Fibroblast of skin of right biceps (primary cell): ENCODE measurements at places on chromosomes 11 and 22.

GRCh38 chr11:27820249-27820648 is 120.0 kb upstream of the BDNF start:
- DNase-seq = peak; percentile 57

- no peak for DNase-seq
Measured at GRCh38 chr22:46395145-46395544, 59.6 kb downstream of the TRMU start.

- DNase-seq = no peak
Measured at GRCh38 chr11:60344146-60344545, 17.1 kb downstream of the MS4A6E start.

DNA sequence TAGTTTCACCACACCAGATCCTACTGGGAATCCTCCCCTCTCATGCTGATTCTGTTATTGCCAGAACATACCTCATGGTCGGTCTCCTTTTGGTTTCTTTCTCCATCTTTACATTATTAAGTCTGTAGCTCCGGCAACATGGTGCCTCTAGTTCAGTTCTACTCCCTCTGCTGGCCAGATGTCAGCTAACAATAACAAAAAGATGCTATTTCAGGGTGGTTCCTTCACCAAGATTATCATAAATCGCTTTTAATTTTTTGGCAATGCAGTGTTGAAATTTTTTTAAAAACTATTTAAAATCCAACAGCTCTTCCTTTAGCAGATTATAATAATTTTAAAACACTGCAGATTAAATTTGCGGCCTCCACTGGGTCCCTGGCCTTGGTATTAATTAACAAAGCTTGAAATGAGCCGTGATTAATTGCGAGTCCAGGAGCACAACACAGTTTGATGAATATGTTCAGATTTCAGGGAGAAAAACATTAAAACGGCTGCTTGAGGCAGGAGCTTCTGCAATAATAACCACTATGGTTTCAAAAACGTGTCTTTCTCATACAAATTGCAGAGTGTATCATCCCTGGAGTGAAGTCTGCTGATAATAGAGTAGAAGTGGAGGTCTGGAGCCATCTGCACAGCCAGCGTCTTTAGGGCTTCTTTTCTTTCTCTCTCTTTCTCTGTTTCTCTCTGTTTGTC is 492.9 kb upstream of the KIRREL3 start:
- DNase-seq = peak; percentile 19

GRCh38 chr11:116602637-116602942 is 170.2 kb downstream of the BUD13 start:
- no peak for DNase-seq

GRCh38 chr11:5968394-5968793 is at the start of gene OR56A5:
OR56A5 (minus strand) TSS chr11:5968494; CDS start chr11:5968494, 0 bp downstream.
- DNase-seq = no peak

DNA sequence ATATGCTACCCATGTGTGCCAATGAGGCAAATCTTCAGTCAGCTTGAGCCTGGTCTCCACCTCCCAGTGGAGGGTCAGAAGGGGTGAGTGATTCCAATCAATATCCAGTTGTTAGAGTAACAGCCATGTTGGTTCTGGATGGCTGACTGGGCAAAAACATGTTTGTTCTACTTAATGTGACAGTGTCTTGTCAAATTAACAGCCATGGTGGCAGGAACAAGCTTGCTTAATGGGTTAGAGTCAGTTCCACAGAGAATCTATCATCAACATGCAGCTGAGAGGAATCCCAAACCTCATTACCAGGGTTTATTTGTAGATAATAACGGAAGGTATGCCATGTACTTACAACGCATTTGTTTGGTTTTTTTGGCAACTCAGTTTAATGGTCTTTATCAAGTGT is 133.2 kb downstream of the SLC17A6 start:
- no peak for DNase-seq

- DNase-seq = peak; percentile 51
Measured at GRCh38 chr11:697811-698311, 2.2 kb downstream of the TMEM80 start.

DNA sequence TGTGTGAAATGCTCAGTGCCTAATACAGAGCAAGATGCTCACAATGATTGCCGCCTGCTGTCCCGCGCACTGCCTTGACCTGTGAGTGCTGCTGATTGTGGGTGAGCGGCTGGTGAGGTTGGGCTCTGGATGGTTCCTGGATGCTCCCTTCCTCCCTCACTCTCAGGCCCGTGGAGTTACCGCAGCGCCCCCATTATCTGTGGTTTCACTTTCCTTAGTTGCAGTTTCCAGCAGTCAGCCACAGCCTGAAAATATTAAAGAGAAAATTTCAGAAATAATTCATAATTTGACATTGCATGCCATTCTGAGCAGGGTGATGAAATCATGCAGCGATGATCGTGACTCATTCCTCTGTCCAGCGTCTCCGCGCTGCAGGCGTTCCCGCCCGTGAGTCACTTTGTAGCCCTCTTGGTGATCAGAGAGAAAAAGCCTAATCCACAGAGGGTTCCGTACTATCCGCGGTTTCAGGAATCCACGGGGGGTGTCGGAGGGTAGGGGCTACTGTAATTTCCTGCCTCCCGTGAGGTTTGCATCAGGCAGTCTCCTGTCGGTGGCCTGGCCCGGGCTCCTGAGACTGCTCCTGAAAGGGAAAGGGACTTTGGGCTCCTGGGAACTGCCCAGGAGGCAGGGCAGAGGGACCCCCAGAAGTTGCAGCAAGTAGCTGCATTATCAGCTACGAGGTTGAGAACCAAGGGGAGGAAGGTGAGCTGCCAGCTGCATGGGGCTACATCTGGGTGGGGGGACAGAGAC is 10.6 kb downstream of the RPL3 start:
- peak; percentile 98 for DNase-seq

DNA sequence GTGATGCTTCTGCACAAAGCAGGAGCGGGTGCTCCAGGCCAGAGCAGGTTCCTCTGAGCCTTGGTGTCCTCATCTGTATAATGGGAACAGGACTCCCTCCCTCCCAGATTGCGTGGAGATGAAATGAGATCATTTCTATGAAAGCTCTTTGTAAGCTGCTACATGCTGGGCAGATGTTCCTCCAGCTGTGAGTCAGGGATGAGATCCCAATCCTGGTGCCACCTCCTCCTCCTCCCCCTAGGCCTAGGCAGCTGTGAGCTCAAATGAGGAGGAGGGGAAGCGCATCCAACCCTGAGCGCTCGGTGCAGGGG is 7.0 kb upstream of the CABP2 start:
- DNase-seq = no peak

- DNase-seq = no peak
Measured at GRCh38 chr11:35066783-35067423, 72.1 kb upstream of the CD44 start.

- DNase-seq = no peak
Measured at GRCh38 chr11:126588630-126589491, 233.4 kb downstream of the ST3GAL4 start.

- DNase-seq = peak; percentile 53
Measured at GRCh38 chr11:132941024-132941646, 591.2 kb downstream of the OPCML start.

DNA sequence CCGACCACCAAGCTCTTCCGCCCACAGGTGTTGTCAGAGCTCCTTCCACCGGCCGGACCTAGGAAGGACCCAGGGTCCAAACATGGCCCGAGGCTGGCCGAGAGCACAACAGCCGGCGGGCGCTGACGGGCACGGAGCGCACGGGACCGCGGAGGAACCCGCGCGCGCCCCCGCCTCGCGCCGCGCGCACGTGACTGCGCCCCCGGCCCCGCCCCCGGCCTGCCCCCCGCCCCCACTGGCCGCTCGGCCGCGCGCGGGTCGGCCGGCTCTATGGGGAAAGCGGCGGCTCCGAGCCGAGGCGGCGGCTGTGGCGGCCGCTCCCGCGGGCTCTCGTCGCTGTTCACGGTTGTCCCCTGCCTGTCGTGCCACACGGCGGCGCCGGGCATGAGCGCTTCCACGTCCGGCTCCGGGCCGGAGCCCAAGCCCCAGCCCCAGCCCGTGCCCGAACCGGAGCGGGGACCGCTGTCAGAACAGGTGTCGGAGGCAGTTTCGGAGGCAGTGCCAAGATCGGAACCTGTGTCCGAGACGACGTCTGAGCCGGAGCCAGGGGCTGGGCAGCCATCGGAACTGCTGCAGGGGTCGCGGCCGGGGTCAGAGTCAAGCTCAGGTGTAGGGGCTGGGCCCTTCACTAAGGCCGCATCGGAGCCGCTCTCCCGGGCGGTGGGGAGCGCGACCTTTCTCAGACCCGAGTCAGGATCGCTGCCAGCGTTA is at the start of gene OSBP2:
OSBP2 (plus strand) TSS at position 235 of the 711 bp plus-strand sequence; CDS start at position 271, 36 bp downstream.
- peak; percentile 10 for DNase-seq

DNA sequence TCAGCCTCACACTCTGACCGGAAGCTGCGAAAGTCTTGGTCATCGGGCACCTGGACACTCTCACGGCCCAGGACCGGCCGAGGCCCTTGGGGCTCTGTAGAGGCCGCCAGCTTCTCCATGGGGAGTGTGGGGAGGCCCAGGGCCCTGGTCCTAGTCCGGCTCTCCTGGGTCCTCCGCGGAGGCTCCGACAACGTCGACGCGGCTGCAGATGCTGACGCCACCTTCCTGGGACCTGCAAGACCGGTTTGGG is 12.9 kb downstream of the STARD10 start:
- no peak for DNase-seq

DNA sequence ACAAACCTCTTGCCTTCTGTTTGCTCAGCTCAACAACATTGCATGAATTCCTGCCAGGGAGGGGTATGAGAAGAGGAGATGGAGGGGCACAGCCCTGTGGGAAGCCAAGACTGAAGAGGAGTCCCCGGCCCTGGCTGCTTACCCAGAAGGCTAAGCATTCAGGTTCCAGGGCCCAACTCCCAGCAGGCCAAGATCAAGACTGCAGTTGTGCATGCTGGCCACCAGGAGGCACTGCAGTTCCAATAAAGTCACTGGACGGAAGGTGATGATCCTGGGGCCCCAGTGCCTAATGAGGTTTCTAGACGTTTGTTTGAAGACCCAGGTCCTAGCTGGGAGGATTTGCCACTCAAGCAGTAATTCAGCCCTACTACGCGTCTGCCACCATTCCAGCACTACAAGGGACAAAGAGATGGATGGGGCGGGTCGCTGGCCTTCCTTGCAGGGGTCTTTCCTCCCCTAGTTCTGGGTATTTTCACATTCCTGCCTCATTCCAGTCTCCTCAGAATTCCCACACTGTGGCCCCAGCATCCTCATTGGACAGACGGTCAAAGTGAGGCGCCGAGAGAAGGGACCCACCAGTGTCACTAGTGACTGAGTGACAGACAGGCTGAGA is 23.6 kb downstream of the ALX4 start:
- peak; percentile 44 for DNase-seq

DNA sequence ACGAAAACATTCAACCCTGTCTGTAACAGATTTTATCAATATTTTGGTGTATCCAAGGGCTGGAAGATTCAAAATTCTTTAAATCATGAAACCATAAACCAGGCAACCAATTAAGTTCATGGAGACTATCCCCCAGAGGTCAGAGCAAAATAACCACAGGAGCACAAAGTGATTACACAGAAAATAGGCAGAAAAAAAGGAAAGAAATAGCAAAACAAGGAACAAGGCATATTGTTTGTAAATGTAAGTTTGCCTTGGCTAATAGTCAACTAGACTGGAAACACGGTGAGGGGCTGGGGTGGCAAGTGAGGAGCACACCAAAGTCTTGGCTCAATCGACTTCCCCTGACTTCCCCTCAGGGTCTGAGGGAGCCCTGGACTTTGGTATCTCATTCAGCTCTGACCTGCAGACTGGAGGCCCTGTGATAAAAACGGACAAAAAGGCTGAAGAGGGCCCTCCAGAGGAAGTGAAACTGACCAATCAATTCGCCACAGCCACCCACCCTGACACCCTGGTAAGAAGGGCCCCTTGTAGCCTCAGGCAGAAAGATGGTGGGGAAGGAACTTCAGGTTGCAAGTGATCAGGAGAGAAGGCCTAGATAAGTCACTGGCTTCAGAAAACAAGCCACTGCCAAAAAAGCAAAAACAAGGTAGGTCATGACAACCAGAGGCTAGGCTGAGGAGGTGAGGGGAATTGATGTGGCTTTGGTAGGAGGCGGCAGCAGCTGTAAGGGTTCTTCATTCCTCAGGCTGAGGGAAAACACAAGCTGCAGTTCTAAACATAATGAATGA is 1.8 kb downstream of the SIK3 start:
- no peak for DNase-seq

GRCh38 chr22:48147404-48147803 is 1385.0 kb downstream of the TBC1D22A start:
- no peak for DNase-seq

- peak; percentile 80 for DNase-seq
Measured at GRCh38 chr22:46267431-46268279, at the start of gene TTC38. TTC38 (plus strand) TSS chr22:46268008; CDS start chr22:46268040, 32 bp downstream.

DNA sequence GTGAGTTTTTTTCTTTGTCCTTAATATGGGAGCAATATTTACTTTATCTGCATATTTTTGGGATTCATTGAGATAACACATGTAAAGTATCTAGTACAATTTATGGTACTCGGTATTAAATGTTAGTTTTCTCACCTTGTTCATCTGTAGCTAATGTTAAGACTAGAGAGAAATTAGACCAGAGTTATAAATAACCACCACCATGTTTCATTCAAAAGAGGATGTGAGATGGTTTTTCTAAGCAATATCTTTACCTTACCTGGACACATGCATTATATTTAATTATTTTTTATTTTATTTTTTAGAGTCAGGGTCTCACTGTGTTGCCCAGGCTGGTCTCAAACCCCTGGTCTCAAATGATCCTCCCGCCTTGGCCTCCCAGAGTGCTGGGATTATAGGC is 18.4 kb downstream of the ARHGAP42 start:
- DNase-seq = no peak

- DNase-seq = no peak
Measured at GRCh38 chr22:48895336-48895735, 932.3 kb downstream of the BRD1 start.

- DNase-seq = peak; percentile 78
Measured at GRCh38 chr11:6505577-6506240, 8.6 kb downstream of the DNHD1 start.

GRCh38 chr11:17936790-17937189 is 76.1 kb downstream of the SERGEF start:
- DNase-seq = no peak

- DNase-seq = no peak
Measured at GRCh38 chr11:34707462-34707840, 86.6 kb downstream of the EHF start.

DNA sequence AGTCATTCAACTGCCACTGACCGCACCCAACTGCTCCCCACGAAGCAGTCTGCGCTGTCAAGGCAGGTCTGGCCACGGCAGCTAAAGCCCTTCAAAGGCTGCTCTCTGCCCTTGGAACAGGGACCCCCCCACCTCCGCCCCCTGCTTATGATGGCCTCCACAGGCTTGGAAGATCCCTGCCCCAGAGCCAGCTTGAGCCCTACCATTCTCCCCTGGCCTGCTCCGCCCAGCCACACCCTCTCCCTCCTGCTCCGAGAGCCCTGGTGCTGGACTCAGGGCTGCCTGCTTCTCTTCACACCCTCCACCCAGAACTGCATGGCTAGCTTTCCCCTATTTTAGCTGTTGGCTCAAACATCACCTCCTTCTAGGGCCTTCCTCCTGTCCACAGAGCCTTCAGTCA is 19.0 kb downstream of the ZMAT5 start:
- no peak for DNase-seq

DNA sequence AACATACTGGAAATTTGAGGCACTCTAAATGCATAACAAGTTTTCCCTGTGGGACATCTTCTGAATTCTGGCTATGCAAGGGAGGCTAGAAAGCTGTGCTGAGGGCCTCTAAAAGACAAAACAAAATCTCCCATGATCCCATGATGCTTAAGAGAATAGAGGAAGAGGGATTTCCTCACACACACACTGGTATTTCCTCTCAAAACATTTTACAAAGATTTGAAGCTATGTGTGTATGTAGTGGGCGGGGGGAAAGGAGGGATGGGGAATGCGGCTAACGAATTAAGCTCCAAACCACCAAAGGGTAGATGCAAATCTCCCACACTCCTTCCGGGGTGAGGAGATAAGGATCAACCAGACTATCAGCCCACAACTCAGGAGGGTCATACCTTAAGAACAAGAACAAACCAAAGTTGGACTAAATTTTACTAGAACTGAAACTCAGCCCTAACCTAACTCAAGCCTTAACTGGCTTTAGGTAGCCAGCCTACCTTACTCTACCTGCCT is 6.0 kb downstream of the OR2AT4 start:
- no peak for DNase-seq
